RKO (cell line): ENCODE measurements at places on chromosomes 13 and 19.

DNA sequence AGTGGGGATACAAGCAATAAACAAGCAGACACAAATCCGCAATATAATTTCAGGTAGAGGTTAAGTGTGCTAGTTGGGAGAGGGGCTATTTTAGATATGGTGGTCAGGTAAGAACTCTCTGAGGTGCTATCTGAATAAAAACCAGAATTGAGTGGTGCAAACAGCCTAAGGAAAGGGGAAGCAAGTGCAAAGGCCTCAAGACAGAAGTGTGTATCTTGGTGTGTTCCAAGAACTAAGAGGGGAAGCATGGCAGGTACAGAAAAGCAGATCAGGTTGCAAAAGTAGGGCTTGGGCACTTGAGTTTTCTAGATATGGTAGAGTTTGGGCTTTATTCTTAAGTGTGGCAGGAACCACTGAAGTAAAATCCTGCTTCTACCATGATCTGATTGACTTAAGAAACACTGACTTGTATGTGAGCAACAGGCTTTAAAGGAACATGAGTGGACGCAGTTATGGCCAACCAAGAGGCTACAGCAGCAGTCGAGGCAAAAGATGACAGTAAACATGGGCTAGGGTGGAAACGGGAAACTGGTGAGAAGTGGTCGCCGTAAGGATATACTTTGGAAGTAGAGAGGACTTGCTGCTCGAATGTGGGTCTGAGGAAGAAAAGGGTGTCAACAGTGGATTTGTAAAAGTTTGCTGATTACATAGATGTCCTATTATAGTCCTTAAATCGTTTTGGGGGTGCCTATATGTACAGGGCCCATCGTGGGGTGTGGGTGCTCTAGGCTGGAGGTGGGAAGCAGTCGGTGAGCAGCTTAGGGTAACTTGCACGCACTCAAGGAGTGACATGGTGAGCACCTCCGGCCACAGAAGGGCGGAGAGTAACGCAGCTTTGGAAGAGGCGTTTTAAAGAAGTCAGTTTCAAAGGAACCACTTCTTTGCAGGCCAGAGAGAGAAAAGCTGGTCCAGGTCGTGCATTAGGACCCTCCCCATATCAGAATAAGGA, 677 bp downstream of the TGDS start:
- DNase-seq = peak; percentile 59

GRCh38 chr19:17754634-17755442, 3.6 kb downstream of the FCHO1 start:
- no peak for DNase-seq

- no peak for DNase-seq
Measured at GRCh38 chr13:97011446-97012131, 17.3 kb upstream of the OXGR1 start.

- no peak for DNase-seq
Measured at GRCh38 chr19:33904681-33905080, 108.0 kb downstream of the KCTD15 start.

DNA sequence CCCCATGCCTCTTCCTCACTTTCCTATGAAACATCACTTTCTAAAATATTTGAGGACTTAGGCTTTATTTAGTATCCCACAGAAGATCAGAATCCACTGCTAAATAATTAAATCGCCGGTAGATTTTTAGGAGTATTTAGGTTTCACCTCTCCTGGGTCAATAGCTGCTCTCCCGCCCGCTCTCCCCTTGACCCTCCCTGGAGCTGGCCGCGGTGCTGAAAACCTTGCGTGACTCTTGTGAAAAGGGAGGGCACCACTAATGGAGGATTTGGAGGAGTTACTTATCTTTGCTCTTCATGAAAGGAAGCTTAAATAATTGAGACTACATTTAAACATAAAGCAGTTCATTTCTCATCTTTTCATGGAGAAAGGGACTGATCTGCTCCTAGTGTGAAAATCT, 14.1 kb downstream of the POU4F1 start:
- DNase-seq = peak; percentile 56

DNA sequence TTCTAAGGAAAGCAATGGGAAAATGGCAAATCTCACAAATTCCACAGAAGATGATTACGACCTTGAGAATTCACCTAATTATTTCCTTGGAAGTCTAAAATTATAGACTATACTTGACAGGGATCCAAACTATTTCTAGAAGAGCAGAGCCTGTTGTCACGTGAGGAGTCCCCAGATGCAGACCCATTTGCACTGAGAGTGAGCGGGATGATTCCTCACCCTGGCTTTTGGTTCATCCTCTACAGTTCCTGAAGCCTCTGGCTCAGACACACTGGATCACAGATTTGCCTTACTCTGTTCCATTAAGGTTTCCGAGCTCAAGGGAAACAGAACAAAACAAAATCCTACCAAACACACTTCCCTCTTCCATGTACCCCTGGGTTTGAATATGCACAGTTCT, 23.0 kb upstream of the CYSLTR2 start:
- DNase-seq = no peak

DNA sequence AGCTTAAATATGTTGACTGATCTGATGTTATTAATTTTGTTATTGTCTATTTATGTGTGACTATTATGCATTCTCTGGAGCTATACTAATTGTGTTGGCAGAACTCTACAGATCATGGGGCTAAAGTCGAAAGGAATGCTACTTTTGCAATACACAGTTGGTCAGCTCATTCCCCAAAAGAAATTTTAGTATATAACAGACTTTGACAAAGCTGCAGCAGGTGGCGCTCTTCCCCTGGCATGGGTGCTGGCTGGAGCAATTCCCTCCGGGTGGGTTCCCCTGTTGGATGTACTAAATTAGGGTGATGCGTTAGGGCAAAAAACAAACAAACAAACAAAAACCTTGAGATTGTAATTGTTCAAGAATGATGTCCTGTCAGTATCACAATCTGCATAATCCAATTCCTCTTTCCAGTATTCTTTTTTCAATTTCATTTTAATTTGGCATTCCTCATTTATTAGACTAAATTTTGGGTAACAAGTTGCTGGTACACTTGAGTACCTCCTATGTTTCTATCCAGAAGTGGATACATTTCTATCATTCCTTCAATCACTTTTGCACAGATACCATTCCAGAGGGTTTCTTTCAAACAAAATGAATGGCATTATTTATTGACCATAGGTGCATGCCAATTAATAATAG, 322.8 kb upstream of the EDNRB start:
- DNase-seq = peak; percentile 50

DNA sequence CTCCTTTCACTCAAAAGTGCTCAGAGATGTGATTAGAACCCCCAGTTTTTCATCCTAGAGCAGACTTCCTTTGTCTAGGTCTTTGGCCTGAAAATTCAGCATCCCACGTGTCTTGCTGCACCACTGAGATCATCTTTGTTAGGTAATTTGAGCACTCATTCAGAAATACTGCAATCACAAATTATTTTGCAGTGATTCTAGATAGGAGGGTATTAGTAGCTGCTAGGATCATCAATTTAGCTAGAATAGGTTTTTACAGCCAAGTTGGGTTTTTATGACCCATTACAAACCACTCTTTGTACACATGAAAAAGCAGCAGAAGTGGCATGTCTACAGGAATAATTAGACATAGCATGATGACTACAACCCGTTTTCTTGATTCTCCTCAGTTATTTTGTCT, 219.6 kb downstream of the GPC6 start:
- DNase-seq = no peak

- DNase-seq = no peak
Measured at GRCh38 chr19:39224910-39225309, 19.9 kb downstream of the IFNL3 start.

- no peak for DNase-seq
Measured at GRCh38 chr13:106990594-106990993, 422.7 kb upstream of the ARGLU1 start.

DNA sequence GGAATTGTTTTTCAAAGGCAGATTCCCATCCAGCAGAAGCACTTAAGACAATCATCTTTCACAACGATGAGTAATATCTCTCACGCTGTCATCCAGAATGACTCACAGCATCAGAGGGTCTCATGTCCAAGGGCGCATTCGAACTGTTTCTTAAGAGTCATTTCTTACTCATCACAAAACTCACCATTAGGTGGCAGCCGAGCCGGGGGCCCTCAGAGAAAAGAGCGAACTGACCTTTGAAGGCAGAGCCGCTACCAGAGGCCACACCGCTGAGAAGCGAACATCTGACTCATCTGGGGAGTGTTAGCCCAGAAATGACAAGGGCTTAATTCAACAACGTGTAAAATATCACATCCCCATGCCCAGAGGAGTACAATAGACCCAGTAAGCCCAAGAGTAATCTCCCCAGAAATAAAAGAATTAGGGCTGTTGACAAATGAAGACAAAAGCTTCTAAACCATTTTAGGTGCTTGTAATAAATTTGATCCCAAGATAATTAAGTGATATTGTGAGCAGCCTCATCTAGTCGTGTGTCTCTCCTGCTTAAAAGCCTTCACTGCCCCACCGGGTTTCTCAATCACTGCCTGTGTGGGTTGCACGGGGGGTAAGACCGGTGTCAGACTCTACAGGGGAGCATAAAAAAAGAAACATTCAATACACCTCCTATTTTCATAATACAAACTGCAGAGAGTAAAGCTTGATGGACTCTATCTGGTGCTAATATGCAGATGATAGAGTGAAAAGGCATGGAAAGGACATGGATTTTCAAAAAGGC, 96.2 kb downstream of the CYSLTR2 start:
- DNase-seq = peak; percentile 96

GRCh38 chr19:6970021-6970420, 51.2 kb downstream of the MBD3L2B start:
- no peak for DNase-seq

DNA sequence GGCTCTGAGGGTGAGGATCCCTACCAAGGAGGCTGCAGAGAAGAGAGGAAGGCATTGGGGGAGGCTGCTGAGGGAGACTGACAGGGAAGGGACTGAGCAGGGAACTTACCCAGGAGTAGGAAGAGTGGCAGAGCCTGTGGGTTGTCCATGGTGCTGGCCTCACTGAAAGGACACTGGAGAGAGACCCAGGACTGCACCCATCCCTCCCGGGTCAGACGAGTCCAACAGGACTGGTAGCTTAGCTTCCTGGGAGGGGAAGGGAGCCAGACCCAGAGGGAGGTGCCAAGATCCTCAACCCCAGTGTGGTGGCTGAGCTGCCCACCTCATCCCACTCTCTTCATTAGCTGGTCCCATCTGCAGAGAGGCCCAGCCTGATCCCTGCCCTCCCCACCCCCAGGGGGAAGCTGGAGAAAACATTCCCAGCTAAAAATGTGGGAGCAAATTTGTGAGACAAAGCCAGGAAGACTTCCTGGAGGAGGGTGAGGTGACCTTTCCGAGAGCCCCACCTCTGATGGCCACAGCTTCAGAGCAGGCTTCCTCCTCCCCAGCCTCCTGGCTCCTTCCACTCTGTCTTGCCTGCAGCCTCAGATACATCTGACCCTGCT, at the start of gene VSIG10L:
VSIG10L (minus strand) TSS at position 164 of the 605 bp plus-strand sequence; CDS start at position 149, 15 bp downstream.
- DNase-seq = no peak

DNA sequence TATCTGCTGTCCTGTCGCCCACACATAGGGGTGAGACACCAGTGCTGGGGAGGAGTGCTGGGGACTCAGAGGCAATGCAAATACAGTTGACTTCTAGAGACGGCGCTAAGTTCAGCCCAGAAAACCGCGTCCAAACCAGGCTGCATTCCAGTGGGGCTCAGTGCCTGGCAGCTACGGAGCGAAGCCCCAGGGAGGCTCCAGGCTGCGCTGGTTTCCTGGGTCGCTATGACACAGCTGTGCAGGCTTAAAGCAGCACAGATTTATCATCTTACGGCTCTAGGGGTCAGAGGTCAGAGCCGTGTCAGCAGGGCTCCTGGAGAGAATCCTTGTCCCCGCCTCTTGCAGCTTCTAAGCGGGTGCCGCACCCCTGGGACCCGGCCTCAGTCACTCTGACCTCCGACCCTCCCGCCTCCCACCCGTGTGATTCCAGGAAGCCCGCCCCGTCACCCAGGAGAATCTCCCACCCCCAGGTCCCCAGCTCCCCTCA, 61.6 kb downstream of the ANKRD10 start:
- no peak for DNase-seq

GRCh38 chr19:7916103-7916954, 1.7 kb downstream of the TGFBR3L start:
- no peak for DNase-seq

DNA sequence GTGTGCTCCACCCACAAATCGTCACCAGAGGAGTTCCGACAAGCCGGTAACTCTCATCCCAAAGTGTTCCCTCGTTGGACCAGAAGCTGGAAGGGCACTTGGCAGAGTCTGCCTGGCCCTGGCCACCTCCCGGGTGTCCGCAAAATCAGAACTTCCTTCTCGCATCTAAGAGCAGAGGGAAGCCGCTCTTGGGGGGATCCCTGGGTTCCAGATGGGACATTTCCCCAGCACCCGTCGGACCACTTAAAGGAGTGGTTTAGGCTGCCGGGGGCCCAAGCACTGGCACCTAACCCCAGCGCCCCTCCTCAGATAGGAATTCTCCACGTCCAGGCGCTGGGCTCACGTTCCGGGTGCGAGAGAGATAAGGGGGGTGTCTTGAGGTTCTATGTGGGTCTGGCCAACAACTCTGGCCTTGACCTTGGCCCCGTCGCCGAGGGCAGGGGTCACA, 857 bp upstream of the MAP2K7 start:
- peak; percentile 62 for DNase-seq

- DNase-seq = peak; percentile 86
Measured at GRCh38 chr19:16070366-16070990, 5.8 kb upstream of the TPM4 start.

DNA sequence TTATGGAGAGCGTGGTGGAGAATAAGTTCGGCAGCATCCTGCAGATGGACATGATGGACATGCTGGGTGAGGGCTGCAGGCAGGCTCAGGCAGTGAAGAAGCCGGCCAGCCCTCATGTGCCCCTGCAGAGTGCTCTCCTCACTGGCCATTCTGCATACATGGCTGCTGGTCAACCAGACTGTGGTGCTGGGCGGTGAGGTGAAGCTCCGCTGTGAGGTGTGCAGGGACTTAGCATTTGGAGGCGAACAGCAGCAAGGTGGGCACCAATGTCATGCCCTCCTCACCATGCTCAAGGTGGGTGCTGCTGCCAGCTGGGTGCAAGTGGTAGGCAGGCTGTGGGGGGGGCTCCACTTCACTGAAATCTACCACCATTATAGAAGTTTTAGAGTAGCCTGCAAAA, 5.7 kb upstream of the ZNF492 start:
- no peak for DNase-seq

- peak; percentile 96 for DNase-seq
Measured at GRCh38 chr13:105920370-105920769, 615.1 kb downstream of the EFNB2 start.

DNA sequence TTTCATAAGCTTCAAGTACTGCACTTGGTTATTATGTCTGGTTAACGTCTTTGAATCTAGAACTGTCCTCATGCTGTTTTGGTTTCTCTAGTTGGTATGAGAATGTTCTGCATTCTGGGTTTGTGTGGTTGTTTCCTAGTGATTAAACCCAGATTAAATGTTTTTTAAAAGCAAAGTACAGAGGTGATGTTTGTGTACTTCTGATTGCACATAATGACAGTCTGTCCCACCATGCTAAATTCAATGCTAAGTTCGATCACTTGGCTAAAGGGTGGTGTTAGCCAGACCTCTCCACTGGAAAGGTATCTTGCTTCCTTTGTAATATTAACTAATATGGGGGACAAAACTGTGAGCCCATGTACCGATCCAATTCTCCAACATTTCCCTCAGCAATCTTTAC, 14.6 kb downstream of the N4BP2L1 start:
- no peak for DNase-seq
